ENCODE measurements at places on chromosomes 1 and 21.

- no peak for DNase-seq
Measured at GRCh38 chr1:62833529-62833928, 49.6 kb downstream of the ATG4C start.

DNA sequence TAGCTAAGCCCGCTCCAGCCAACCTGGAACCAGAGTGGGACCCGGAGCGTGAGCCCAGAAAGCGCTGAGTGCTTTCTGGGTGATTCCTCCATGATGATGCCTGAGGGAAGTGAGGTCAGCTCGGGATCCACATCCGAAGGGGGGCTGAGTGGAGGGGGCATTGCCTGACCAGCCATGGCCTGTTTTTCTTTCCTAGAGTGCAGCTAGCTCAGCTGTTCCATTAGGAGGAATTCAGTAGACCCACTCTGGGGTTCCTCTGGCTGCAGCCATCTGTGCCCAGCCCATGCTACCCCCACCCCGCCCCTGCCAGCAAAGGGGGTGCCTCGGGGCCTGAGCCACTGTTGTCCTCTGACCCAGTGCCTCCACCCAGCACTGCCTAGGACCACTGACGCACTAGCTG, 9.6 kb upstream of the SLC25A34 start:
- DNase-seq: no peak

DNA sequence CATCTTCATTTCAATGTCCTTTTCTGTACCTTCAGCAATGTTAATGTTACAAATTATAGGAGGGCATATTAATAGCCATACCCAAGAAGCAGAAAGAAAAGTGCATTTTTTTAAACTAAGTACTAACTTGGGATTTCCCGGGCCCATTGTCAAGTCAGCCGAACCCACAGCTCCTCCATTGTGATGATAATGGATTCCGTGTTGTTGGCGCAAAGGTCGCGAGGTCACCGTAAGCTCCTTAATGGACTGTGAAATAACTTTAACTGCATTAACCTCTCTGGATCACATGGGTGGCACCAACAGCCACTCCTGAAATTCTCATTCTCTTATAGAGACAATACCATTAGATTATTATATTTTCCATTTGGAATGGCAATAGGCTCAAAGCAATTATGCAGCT, 250.6 kb upstream of the RRP15 start:
- DNase-seq: no peak

GRCh38 chr1:10945991-10946509, 66.4 kb upstream of the TARDBP start:
- DNase-seq: no peak

GRCh38 chr1:31657020-31657804, 12.5 kb upstream of the PEF1 start:
- no peak for DNase-seq

DNA sequence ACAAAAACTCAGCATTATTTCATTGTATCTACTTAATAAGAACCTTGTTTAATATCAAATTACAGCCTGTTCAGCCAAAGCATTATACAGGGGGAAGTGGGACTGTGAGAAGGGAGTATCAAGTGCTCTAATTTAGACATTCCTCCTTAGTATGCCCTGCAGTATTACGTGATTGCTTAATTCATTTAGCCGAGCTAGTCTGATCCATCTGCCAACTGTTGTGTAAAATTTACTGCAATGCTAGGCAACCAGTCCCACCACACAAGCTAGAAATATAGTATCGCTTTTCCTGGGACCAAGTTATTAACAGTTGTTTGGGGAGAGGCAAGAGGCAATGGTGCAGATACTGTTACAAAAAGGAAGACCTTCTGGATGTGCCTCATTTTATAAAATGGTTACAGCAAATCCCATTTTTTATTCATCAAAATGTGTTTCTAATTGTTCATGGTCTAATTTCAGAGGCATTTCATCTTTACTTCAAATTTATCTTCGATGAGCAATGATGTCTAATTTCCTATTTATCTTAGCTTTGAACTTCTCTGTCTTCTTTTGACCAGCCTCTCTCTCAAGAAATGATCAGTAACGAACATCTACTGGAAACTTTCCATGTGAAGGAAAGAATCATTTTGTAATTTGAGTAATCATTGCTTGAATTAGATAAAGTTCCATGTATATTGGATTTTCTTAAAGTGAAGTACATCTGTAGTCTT, 283.3 kb downstream of the DUSP10 start:
- DNase-seq: no peak

DNA sequence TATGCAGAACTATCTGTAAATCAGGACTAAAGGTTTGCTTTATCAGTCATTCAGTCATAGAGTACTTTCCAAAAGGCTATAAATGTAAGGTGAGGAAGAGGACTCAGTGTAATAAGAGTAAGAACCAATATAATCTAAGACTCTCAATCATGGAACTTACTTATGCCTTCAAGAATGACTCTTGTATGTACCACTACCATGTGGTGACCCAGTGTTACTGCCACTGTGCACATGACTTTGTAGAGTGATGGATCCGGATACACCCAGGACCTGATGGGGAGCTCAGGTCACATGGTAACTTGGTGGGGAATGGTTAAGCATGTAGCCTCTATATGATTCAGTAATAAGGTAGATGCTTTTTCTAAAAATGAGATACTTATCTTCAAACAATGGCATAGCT, 2099.8 kb downstream of the MRPL39 start:
- DNase-seq: no peak

GRCh38 chr1:202663131-202663530, 47.1 kb downstream of the SYT2 start:
- DNase-seq: no peak

- DNase-seq: no peak
Measured at GRCh38 chr1:147721716-147722115, 38.7 kb downstream of the GJA5 start.

DNA sequence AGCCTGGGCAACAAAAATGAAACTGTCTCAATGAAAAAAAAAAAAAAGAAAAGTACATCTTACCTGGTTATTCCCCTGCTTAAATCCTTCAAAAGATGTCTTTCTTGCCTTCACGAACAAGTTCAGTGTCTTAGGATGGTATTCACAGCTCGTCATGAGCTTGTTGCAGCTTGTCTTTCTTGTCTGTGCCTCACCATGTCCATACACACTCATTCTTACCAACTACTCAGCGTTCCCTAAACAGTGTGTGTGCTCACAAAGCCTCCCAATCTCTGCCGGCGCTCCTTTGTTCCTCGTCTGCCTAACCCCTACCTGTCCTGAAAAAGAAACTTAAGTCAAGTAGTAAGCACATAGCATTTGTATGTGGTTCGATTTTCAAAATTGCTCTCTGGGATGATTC, 31.1 kb downstream of the UBE4B start:
- no peak for DNase-seq

GRCh38 chr1:180176965-180177364, 22.3 kb downstream of the QSOX1 start:
- DNase-seq: no peak

GRCh38 chr1:1832166-1832565, 53.9 kb upstream of the NADK start:
- no peak for DNase-seq

DNA sequence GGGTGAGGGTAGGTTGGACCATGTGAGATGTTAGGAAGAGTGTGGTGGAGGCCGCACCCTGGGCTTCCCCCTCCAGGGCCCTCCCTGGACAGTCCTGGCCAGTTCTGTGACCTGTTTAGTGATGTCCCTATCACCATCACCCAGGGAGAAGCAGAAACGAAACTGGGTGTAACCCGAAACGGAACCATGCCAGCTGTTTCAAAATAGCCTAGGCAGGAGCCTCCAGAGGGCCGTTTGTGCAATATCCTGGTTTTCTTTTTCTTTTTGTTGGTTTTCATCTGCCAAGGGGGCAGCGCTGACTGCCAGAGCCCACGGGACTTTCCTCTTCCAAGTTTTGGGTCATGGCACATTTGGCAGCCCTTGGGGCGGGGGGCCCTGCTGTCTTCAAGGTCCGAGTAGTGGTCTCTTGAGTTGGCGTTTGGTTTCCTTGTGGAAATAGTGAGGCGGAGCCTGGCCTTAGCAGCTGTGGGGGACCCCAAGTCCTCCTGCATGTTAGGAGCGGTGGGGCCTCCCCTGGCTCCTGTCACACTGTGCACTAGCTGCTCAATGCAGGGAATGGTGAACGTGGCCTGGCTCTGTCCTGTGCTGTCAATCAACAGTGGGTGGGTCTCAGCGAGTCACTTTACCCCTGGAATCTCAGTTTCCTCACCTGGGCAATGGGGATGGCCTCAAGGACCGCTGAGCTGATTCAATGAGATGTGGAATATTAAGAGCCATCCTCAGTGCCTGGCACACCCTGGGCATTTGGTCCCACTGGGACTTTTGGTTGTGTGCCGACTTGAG, 90.7 kb downstream of the ARHGEF10L start:
- no peak for DNase-seq

DNA sequence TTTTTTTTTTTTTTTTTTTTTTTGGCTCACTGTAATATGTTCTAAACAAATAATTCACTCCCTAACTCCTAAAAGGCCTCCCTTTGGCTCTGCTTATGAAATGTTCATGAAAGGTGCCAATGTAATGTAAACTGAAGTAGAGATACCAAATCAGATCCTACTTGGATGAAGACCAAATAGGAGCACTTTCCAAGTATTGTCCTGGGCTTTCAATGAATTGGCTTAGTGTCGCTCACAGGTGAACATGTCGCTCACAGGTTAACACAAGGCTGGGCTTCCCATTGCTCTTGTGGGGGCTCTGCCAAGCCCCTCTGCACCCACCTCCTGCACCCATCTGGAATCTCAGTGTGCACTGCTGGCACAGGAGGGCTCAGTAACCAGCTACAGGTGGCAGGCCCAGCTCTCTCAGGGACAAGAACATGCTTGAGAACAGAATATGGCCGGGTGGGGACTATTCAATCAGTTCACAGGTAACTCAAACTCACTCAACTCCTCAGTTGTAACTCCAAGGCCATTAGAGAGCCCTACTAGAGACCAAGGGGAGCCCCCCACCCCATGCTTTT, 10.6 kb upstream of the CD58 start:
- no peak for DNase-seq

Data from NCI-H187 treated with DMSO at 0.1 percent for 48 hours (cell line).